Astrocyte of the spinal cord (primary cell): ENCODE measurements at places on chromosomes 12 and 14.

DNA sequence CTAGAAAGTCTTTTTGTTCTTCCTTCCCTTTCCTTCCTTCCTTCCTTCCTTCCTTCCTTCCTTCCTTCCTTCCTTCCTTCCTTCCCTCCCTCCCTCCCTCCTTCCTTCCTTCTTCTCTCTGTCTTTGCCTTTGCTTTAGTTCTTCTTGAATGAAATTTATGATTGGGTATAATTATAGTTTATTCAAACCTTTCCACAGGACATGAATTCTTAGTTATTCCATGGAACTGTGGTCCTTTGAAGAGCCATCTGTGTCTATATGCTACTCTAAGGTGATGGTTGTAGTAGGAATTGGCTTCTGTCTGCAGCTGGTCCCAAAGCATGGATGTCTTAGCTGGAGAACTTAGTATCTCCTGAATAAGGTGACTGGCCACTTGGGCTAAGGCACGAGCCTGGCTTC is 64.8 kb downstream of the IGF1 start:
- no peak for DNase-seq

DNA sequence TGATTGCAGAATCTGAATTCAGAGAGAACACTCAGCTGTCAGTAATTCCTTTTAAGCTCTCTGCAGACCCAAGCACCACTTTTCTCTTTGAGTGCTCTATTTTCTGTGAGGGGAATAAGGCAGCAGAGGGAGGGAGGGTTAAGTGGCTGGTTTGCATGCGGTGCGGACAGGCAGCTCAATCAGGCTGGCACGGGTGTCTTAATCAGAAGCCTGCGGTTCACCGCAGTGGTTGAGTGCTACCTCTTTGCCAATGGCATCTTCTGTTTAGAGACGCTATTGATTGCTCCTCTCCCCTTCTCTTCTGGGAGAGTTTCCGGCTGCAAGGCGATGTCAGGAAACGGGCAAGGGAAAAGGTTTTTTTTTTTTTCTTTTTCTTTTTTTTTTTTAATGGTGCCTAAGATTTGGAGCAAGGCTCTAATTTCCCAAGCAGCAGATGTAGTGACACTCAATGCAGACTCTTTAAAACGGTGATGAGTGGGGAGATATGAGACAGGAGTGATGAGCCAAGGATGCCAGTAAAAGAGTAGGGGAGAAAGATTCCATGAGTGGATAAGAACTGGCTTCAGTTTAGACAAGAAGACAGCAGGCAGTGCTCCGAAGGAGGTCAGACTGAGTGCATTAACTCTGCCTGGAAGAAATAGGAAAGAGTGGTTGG is 533.7 kb upstream of the SEL1L start:
- DNase-seq, result no peak

- DNase-seq, result no peak
Observed at GRCh38 chr14:20971705-20972021, 16.4 kb downstream of the RNASE2 start.

- peak; percentile 45 for DNase-seq
Observed at GRCh38 chr12:104903648-104904423, 54.3 kb downstream of the SLC41A2 start.

DNA sequence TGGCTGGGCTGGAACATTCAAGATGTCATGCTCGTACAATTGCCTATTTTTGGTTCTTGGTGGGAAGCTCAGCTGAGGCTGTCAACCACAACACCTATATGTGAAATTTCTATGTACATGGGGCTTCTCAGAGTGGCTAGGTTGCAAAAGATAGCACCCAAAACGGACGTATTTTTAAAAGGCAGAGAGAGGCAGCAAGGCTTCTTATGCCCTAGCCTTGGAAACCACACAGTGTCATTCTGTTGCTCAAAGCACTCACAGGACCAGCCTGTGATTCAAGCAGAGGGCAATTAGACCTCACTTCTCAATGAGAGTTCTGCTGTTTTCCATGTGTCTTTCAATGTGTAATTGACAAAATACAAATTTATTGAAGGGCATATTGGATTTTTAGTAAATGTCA is 134.0 kb downstream of the GXYLT1 start:
- DNase-seq, result no peak

DNA sequence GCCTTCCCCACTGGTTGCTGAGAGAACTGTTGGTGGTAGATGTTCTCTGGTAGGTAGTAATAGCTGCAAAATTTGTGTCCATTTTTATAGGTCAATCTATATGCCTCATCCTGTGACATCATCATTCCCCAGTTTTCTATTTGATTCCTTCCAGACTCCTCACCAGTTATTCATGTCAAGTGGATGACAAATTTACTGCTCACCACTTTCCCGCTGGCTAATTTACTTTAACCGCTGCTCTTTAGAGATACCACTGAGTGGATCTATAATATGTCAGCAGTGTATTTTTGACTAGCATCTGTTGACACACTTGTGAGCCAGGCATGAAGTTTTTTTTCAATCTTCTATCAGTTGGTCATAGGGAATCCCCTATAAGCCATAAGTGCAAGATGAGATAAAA is 24.6 kb downstream of the GPR65 start:
- no peak for DNase-seq

GRCh38 chr14:71754422-71755095 is 177.7 kb upstream of the RGS6 start:
- DNase-seq, result no peak

DNA sequence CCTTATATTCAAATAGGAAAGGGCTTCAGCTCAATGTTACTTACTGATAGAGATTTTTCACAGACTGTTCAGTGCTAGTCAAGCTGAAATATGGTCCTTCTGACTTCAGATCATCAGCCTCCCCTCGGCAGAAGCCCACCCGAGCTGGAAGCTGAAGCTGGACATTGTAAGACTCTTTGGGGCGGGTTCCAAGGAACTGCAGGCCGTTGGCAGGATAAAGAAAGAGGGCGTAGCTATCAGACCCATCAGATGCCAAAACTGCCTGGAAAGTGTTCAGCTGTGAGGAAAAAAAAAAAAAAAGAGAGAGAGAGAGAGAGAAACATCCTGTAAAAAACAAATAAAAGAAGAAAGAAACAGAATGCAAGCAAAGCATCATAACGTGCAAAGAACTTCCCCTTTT is 8.8 kb downstream of the NID2 start:
- DNase-seq, result no peak
